ENCODE measurements at places on chromosomes 2 and 18.
A peak's percentile ranks its signal among the peaks of the same experiment; 100 is the strongest.

DNA sequence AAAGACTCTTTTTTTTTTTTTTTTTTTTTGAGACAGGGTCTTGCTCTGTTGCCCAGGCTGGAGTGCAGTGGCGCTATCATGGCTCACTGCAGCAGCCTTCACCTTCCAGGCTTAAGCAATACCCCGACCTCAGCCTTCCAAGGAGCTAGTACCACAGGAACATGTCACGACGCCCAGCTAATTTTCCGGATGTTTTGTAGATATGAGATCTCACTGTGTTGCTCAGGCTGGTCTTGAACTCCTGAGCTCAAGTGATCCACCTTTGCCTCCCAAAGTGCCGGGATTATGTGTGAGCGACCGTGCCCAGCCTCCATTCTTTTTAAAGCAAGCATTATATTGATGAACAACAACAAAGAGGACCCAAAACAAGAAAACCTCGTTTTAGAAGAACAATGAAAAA, 307.1 kb upstream of the ID2 start:
- DNase-seq, result no peak

GRCh38 chr2:135916207-135916606, 40.0 kb upstream of the MCM6 start:
- DNase-seq, result peak; percentile 34

GRCh38 chr2:127254386-127254981, 34.4 kb upstream of the CYP27C1 start:
- DNase-seq, result no peak

- DNase-seq, result no peak
Observed at GRCh38 chr2:231228223-231228622, 29.8 kb downstream of the ARMC9 start.

DNA sequence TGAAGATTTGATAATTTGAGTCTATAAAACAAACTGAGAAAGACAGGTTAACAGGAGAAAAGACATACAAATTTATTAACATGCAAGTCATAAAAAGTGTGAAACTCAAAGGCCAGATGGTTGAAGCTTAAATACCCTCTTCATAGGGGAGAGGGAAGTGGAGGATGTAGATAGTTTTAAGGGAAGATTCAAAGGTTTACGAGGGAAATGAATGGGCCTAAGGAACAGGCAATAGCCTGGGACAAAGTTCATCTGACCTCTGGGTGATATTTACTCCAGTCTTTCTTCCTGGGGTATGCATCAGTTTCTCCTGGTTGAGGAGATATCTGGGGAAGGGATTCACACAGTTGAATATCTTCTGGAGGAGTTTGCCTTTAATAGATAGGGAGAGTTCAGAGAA, 215.0 kb upstream of the SP5 start:
- DNase-seq, result no peak

- DNase-seq, result no peak
Observed at GRCh38 chr18:11320986-11321385, 171.6 kb upstream of the PIEZO2 start.

DNA sequence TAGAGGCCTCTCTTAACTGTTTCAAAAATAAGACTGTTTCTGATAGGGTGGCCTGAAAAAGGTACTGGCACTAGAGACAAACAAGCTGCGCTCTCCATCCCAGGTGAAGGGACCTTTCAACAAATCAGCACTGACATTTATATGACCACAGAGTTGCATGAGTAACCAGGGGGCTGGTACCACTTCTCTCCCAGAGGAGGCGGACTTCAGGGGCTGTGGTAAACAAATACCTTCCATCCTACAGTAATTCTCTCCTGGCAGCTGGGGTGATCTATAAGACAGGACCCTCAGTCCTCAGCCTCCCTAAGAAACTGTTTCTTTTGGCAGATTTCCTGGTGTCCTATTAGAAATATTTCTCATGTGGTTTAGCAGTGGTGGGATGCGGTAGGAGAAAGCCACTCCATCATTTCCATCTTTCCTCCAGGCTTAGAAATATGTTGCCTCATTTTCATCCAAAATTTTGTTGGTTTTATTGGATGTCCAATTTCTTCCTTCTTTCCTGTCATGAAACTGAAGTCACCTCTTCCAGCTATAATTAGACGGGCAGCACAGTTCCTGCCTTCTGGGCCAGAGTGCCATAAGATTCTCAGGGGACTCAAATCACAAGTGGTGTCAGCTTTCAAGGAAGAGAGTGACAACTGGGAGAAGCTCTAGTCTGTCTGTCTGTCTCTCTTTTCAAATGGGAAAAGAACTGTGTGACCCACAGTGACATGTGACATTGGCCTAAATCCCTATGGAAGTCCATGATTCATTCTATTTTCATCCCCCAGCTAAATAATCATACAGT, 96.4 kb downstream of the CYRIA start:
- no peak for DNase-seq

- no peak for DNase-seq
Observed at GRCh38 chr2:73227086-73227485, 6.0 kb downstream of the PRADC1 start.

DNA sequence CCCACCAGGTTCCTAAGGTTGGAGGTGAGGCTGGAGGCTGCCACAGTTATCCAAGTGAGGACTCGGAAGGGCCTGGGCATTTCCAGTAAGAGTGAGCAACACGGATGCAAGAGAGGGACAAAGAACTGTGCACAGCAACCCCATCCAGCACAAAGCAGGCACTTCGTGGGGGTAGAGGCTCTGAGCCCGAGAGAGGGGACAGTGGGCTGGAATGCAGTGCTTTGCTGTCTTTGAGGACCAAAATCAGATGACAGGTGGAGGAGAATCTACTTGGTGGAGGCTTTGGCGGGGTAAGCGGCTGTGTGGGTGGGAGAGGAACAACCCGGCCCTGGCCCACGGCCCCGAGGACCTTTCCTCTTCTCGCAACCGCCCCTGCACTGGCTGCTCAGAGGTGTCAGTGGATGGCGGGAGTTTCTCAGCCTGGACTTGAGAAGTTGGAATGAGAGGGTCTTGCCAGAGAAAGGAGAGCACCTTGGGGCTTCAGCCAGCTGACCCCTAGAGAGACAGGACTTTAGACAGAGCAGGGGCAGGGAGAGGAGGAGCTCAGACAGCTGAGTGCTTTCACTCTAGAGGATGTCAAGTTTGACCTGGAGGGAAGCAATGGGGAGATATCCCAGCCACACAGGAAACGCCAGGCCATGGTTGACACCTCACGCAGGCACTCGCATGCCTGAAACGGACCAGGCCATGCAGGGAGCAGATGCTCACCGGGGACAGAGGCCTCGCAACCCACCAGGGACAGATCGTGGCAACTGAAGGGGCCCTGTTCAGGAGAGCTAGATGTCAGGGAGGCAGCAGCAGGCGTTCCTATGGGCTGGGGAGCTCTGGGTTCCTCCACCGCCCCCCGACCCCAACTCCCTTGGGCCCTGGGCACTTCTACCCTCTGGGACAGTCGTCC, 11.6 kb downstream of the RAMP1 start:
- DNase-seq, result no peak

DNA sequence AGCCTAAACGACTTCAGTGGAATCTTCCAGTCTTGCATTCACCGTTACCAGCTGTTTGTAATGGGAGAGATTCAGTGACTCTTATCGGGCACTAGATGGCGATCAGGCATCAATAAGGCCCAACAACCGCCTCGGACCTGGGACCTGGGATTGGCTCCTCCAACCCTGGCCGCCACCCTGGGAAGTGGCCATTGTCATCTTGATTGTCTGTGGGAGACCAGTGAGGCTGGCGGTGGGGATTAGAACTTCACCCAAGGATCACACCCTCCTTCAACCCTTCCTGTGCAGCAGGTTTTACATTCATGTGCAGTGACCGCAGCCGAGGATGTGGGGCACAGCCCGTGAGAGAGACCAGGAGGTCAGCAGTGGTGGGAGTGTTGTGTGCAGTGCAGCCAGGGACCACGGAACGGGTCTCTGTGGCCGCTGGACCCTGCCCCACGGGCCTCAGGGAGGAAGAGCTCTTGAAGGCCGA, 85.3 kb downstream of the SPP2 start:
- DNase-seq, result peak; percentile 70

- no peak for DNase-seq
Observed at GRCh38 chr2:216300906-216301305, 71.4 kb downstream of the MARCHF4 start.

DNA sequence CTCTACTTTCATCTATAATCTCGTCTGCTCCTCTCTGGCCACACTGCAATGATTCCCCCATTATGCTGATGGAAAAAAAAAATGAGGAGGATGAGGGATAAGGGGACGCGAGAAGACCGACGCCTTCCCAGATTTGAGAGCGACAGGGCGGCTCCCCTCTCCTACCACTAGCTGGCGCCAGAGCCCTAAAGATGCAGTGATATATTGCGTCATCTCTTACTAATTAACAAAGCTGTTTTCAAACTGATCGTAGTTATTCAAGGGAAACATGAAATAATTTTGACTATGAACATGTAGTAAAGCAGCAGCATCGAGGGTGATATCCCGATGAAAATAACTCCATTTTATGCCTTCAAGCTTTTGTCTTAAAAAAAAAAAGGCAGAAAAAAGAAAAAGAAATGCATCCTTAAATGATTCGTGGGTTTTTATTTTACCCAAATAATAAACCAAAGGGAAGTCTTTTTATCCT, 48.0 kb upstream of the HNRNPA3 start:
- peak; percentile 83 for DNase-seq

DNA sequence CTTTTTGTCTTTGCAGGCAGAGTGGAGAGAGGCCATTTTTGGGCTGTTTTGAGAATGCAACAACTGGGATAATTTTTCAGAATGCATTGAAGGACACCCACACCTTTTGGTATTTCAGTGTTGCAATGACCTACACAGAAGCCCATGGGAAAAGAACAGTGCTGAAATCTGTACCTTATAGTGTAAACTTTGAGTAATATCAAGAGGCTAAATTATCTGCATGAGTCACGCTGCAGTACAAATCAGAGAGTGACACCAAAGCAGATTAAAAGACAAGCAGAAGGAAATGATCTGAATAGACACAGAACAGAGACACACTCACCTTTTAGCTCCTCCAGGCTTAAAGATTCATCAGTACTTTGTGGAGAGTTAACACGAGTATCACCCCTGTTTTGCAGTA, 265.3 kb downstream of the PAX3 start:
- DNase-seq, result no peak

- DNase-seq, result no peak
Observed at GRCh38 chr18:36397033-36397432, 99.5 kb downstream of the FHOD3 start.
